ENCODE measurements at places on chromosomes 5 and 9.

- no peak for DNase-seq
These were observed 133.8 kb downstream of the BARX1 start for GRCh38 chr9:93821307-93821703.

GRCh38 chr5:39132128-39132447 lies 57.9 kb upstream of the RICTOR start:
- no peak for DNase-seq

- DNase-seq = no peak
These were observed 253.0 kb downstream of the MARCHF11 start for GRCh38 chr5:15926586-15926985.

DNA sequence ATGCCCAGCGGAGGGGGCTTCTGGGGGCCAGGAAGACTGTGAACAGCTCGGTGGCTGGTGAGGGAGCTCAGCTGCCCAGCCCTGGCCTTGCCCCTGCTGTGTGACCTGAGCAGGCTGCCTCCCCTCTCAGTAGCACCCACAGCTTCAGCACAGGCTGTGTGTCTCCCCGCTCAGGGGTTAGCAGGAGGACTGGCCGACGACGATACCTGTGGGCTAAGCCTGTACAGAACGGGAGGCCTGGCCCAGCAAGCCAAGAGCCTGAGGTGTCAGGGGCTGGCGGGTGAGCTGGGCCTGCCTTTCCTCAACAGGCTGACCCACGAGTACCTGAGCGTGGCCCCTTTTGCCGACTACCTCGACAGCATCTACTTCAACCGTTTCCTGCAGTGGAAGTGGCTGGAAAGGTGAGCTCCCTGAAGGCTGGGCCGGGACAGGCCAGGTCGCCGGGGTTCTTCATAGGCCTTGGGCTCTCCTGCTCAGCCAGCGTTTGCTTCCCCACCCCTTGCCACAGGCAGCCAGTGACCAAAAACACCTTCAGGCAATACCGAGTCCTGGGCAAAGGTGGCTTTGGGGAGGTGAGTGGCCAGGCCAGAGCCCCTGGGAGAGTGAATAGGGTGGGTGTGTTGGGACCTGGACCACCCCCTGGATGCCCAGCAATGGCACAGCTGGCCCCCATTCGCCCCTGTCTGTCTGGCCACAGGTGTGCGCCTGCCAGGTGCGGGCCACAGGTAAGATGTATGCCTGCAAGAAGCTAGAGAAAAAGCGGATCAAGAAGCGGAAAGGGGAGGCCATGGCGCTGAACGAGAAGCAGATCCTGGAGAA lies 6.6 kb downstream of the GRK6 start:
- DNase-seq = no peak

GRCh38 chr9:117681888-117682287 lies 22.3 kb upstream of the TLR4 start:
- DNase-seq = no peak

DNA sequence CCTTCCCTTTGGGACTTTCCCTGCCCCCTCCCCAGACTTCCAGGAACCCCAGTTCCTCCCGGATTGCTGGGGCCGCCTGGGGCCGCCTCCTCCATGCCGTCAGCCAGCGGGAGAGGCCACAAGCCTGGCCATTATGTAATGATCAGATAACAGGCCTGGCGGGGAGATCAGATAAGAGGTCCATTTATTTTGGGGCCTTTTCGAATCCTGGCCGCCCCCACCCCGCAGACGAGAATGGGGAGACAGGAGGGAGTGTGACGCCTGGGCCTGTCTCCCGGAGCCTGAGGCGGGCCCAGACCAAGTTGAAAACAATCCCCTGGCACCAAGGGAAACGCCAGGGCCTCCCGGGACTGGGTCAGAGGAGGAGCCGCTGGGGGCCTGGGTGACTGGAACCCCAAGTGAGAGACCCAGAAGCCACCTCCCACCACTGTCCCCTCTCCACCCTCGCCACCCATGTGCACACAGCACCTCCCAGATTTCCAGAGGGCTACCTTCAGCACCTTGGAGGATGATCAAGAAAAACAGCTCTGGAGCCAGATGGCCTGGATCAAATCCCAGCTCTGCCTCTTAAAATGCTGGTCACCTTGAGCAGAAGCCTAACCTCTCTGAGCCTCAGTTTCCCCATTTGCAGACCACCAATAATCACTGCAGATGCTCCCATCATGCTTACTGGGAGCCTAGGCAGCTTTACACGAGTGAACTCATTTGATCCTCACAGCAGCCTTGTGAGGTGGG lies 7.8 kb downstream of the ENG start:
- DNase-seq = no peak

GRCh38 chr9:122695696-122696095 lies 20.8 kb downstream of the OR1L3 start:
- DNase-seq = no peak

- no peak for DNase-seq
These were observed 9.7 kb upstream of the GPBP1 start for GRCh38 chr5:57164124-57164523.

- no peak for DNase-seq
These were observed 122.3 kb downstream of the MTRR start for GRCh38 chr5:7991125-7991821.

- no peak for DNase-seq
These were observed 151.5 kb downstream of the SLC12A2 start for GRCh38 chr5:128234928-128235641.

- DNase-seq = no peak
These were observed 33.7 kb downstream of the ZNF462 start for GRCh38 chr9:106896695-106897094.

DNA sequence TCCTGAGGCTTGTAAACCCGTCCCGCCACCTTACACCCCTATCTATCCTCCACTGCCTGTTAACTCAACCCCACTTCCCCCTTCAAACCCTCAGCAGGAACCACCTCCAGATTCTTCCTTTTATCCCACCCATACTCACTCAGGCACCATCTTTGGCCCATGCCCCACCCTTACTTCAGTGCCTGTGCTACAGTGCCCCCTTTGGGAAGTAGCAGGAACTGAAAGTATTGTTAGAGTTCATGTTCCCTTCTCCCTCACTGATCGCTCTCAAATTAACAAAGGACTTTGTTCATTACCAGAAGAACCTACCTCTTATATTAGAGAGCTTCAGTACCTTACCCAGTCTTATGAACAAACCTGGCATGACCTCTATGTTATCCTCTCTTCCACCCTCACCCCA lies 92.2 kb upstream of the MOCS2 start:
- no peak for DNase-seq

DNA sequence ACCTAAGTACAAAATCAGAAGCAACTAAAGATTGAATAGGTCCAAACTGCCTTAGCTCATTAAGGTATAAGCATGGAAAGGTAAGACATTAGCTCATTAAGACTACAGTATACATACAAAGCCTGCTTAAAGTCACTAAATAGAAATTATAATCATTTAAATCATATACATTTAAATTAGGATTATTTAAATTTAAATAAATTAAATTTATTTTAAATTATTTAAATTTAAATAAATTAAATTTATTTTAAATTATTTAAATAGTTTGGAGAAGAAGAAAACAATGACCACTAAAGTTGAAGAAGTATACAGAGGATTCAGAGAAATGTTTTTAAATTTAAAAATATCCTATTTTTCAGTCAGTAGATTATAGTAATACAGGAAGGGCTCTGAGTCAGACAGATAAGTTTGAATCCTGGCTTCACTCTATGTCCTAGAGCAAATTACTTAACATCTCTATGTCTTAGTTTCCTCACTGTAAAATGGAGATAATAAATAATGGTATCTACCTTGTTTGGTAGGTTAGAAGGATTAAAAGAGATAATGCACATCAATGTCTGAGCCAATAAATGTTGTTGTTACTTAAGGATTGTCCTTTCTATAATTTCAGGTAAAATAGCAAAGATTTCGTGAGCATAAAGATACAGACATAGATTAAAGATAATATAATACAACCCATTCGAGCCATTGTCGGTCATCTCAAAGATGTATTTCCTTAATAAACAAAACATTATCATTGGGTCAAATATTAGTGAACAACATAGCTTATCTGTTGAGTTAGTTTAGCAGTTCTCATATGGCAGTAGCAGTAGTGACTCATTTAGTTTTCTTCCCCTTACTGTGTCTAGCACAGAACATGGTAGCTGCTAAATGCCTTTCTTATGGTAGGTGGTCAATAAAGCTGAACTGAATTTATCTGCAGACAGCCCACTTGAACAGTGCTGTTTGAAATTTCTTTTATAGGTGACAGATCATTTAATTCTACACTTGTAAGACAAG lies 100.6 kb downstream of the KIAA0825 start:
- DNase-seq = no peak

GRCh38 chr5:125865166-125865815 lies 557.9 kb upstream of the GRAMD2B start:
- no peak for DNase-seq
